ENCODE measurements at places on chromosomes 6 and 20. TPM values are rescaled to one million over a fixed set of nuclear protein-coding genes. Genes with fewer than 3 reads are reported as not detected.

The AGER gene
- total RNA-seq, result 35.6 TPM

The SLC22A16 gene
- not detected for total RNA-seq

The FHL5 gene
- total RNA-seq, result 4.9 TPM

The KCNG1 gene
- 2.2 TPM for total RNA-seq

- no peak for DNase-seq
- H3K27me3 ChIP-seq, result no peaks in the 10 kb centered on the region
- H3K4me1 ChIP-seq, result peaks cover 7% of the 10 kb centered on the region
Measured at GRCh38 chr6:16345449-16346330, 107.3 kb downstream of the GMPR start.

DNA sequence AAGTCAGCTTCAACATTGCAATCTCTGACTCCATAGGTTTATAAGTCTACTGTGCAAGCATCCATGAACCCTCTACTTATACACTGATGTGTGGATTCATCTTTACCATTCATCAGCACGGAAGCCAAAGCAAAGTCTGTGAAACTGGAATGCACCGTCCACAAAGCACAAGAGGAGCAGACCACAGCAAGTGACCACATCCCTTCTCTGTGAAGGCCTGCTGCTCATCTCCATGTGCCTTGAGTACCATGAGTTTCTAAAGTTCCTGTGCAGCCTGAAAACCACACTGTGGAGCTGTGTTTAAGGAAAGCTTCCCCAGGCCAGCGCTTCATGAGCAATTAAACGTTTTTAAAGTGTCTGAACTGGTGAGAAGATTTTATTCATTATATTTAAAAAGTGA lies 20.0 kb downstream of the GABRR1 start:
- DNase-seq, result no peak
- no peak overlapping the region for H3K4me3 ChIP-seq
- no peaks in the 10 kb centered on the region for H3K36me3 ChIP-seq
- H3K27me3 ChIP-seq, result no peaks in the 10 kb centered on the region
- H3K4me1 ChIP-seq, result no peaks in the 10 kb centered on the region

DNA sequence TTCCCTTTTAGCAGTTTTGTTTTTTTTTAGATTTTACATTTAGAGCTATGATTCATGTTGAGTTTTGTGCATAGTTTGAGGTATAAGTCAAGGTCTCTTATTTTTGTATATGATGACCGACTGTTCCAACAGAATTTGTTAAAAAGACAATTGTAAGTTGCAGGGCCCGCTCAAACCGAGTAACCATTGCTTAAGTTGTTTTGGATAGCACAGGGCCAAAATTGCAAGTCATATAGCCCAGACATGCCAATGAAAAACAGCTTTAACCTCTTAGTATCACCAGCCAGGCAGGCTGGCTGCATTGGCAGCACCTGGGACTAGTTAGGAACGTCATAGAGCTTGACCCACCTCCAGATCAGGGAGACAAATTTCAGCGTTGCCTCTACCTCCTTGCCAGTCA lies 47.3 kb downstream of the PFDN4 start:
- H3K36me3 ChIP-seq, result no peaks in the 10 kb centered on the region
- no peak overlapping the region for H3K4me3 ChIP-seq

DNA sequence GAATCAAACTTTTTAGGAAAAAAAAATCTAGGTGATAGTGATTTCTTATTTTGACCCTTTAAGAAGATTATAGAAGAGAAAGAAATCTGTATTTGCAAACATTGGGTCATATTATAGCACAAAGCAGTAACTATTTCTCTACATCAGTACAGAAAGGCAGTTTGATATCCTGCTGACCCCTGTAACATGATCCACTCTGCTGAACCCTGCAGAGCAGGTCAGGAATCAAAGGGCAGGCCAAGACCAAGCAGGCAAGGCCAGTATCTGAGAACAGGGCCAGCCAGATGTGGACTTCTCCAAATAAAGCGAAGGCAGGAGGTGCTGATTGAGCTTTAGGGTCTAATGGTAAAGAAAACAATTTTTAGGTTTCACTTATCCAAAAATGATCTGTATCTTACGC lies 239.4 kb downstream of the PTPRK start:
- H3K27me3 ChIP-seq, result no peaks in the 10 kb centered on the region
- H3K27ac ChIP-seq, result no peak overlapping the region
- DNase-seq, result no peak
- H3K4me3 ChIP-seq, result no peak overlapping the region
- peaks cover 6% of the 10 kb centered on the region for H3K4me1 ChIP-seq

GRCh38 chr6:75531174-75531573 lies 37.6 kb upstream of the FILIP1 start:
- no peaks in the 10 kb centered on the region for H3K36me3 ChIP-seq
- DNase-seq, result no peak
- no peak overlapping the region for H3K4me3 ChIP-seq

DNA sequence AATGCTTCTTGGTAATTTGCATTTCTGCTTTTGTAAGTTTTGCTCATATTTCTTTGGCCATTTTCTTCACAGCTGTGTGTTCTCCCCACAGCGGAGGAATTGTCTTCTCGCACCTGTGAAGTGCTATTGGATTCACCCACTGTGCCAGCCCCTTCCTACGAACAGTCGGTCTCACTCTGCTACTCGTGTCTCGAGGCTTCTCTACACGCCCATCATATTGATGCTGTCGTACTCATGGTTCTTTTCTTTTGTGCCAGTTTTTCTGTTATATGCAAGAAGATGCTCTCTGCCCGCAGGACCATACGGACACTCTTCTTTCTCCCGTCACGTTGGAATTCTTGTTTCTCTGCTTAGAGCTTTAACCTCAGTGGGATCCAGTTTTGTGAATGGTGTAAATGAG lies 200.3 kb downstream of the DLL1 start:
- H3K4me3 ChIP-seq, result no peak overlapping the region
- no peak overlapping the region for H3K27ac ChIP-seq
- no peak for DNase-seq
- H3K36me3 ChIP-seq, result no peaks in the 10 kb centered on the region

GRCh38 chr6:21115111-21115510 lies 478.4 kb upstream of the SOX4 start:
- H3K4me1 ChIP-seq, result peaks cover 28% of the 10 kb centered on the region
- H3K27ac ChIP-seq, result no peak overlapping the region
- no peak for DNase-seq
- no peaks in the 10 kb centered on the region for H3K36me3 ChIP-seq
